NCI-H510A treated with DMSO at 0.1 percent for 48 hours (cell line): ENCODE measurements at places on chromosomes 11 and 22.

DNA sequence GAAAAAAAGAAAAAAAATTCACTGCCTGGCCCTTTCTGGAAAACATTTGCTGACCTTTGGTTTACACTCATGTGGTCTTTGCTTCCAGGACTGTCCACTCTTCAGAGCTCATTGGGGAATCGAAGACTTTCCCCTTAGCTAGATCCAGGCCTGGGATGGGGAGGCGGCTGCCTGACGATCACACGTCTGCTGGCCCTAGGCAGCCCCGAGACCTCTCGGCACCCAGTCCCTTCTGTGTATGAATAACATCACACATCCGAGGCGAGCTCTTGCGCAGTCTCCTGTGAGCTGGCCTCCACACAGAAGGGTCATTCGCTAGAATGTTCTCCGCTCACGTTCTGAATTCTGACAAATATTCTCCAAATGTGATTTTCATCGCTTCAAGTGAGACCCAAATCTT is 25.7 kb upstream of the GAL start:
- DNase-seq, result no peak

GRCh38 chr11:97908354-97908753 is 1112.4 kb upstream of the CNTN5 start:
- DNase-seq, result no peak

DNA sequence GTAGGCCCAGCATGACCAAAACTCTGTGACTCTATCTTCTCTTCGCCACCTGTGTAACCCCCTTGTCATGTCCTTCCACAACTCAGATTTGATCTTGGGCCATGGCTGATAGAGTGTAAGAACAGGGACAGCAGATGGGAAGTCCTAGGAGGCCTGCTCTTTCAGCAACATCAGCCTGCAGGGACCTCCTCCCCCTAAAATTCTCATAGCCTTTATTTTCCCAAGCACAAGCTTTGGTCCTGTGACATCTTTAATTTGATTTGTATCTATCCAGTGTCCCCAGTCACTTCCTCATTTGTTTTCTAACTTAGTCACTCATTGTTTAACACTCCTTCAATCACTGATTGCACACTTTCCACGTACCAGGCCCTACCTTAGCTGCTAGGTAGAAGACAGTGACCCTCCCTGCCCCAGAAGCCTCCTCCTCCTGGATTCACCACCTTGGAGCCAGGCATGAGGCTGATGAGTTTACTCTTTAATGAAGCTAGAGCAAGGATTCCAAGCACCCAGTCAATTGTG is 5.3 kb downstream of the UBQLN3 start:
- no peak for DNase-seq

GRCh38 chr11:68974421-68975194 is 6.2 kb downstream of the MRGPRD start:
- DNase-seq, result no peak

- no peak for DNase-seq
These were observed 1.3 kb upstream of the CLDN25 start for GRCh38 chr11:113778111-113778910.

DNA sequence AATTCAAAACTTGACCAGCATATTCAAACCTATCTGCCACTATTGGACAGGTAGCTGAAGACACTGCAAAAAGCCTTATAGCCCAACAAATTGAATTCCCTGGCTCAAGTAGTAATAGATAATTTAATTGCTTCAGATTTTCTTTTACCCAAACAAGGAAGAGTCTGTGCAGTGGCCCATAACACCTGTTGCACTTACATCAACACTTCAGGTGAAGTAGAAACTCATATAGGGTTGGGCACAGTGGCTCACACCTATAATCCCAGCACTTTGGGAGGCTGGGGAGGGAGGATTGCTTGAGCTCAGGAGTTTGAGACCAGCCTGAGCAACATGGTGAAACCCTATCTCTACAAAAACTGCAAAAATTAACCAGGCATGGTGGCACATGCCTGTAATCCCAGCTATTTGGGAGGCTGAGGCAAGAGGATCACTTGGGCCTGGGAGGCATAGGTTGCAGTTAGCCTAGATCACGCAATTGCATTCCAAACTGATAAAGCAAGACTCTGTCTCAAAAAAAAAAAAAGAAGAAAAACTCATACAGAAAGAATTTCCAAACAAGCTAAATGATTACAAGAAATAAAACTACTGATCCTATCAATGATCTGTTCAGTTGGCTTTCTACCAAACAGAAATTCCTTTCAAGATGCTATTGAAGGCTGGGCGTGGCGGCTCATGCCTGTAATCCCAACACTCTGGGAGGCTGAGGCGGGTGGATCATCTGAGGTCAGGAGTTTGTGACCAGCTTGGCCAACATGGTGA is 9.5 kb downstream of the FOLR3 start:
- no peak for DNase-seq

GRCh38 chr22:38418589-38418988 is 36.4 kb downstream of the KCNJ4 start:
- no peak for DNase-seq

GRCh38 chr22:22133910-22134309 is 110.7 kb upstream of the VPREB1 start:
- DNase-seq, result no peak

DNA sequence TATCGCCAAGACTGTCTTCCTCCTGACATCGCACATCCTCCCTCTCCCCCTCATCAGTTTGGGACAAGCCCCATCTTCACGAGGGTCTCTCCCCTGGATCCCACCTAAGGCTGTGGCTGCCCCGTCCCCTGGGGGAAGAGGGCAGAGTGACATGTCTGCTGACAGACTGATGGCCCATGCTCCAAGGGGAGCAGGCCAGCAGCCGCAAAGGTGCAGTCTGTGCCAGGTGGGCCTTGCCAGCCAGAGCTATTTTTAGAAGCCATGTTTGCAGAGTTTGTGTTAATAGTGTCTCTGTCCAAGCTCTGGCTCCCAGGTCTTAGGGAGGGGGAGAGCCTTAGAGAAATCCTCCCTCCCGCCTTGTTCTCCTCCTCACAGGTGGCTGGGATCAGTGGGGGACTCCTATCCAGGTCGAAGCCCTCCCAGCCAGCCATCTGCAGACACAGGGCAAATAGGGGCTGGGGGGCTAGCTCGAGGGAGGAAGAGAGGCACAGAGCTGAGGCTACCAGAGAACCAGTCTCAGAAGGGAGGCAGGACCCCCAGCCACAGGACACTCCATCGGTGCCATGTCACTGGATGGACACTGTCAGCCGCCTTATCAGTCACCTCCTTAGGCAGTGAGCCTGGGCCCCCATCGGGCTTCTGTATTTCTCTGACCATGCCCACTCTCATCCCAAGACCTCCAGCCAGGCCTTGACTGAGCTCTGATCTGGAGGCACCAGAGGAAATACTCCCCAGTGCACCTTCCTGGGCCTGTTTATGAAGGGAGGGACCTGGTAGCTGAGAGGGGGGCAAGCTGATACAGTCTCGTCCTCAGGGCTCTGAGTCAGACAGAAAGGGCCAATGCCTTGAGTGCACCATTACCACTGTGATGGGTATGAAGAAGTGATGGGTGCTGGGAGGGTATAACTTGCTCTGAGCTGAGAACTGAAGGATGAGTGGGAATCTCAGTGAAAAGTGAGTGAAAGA is 49.3 kb downstream of the CHRDL2 start:
- peak; percentile 47 for DNase-seq

- no peak for DNase-seq
These were observed 7.3 kb downstream of the SLC15A3 start for GRCh38 chr11:60944490-60945294.

DNA sequence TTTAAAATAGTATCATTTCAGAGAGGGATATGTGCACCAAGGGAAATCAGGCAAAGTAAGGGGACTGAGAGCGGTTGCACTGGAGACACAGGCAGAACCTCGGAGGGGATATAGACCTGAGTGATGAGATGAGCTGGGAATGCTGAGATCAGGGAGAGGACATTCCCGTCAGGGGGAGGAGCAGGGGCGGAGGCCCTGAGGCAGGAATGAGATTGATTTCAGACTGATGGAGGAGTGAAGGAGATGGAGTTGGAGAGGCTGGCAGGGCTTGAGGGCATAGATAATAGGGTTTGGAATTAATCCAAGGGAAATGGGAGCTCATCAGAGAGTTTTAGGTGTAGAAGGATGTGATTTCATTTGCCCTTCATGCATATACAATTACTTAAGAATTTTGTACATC is 13.2 kb downstream of the CD6 start:
- no peak for DNase-seq

DNA sequence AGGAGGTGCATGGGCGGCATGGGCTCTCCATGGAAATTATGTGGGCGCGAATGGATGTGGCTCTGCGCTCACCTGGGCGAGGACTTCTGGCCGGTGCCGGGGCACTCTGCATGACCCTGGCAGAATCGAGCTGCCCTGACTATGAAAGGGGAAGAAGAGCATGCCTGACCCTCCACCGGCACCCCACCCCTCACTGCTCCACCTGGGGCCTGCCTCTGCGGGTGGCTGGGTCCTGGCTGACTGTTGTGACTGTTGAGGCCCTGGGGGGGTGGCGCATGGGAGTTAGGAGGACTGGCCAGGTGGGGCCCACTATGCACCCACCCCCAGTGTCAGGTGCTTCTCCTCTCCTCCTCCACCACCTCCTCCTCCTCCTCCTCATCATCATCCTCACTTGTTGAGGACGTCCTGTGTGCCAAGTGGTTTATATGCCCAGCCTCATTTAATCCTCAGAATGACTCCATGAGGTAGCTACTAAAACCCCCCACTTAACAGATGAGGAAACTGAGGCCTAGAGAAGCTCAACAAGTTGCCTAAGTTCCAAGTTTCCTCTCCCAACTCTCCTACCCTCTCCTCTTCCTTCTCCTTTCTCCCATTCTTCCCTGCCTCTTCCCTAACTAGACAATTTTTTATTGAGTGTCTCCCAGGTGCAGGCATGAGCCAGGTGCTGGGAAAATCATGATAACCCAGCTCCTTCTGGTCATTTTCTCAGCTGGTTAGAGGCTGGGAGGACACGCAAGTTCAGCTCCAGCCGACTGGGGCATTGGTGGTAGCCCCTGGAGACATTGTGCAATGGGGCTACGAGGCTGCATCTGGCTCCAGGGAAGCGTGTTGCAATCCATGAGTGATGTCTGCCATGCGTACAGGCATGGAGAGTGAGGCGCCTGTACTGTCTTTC is 2.3 kb downstream of the MYEOV start:
- no peak for DNase-seq

GRCh38 chr11:9875862-9876261 is 212.0 kb downstream of the SWAP70 start:
- no peak for DNase-seq

- no peak for DNase-seq
These were observed 15.4 kb downstream of the ARHGEF17 start for GRCh38 chr11:73323464-73323863.

DNA sequence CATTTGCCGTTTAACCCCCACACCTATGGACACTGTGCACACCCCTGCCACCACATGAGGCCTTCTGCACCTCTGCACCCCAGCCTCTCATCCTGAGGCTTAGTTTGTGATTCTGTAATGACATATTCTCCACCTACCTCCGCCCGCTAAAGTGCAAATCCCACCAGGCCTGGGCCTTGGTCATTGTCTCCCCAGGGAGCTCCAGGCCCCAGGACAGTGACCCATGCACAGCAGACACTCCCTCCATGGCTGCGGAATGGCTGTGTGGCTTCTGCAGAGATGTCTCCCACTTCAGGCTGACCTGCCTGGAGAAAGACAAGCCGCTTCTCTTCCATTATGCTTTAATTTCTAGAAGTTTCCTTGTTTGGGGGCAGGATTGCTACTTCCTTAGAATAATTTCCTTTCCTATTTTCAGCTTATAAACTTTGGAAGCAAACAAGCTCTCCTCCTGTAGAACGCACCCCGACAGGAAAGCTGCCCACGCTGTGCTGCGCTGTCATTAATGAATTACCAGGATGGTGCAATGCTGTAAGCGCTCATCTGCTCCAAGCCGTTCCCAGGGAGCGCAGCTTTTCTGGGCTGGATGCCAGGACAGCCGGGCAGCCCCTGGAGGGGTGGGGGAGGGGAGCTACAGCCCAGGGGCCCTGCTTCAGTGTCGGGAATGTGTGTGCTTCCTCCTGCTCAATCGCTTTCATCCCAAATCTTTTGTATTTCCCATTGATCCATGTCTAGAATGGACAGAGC is 618.0 kb downstream of the BRD1 start:
- peak; percentile 73 for DNase-seq

DNA sequence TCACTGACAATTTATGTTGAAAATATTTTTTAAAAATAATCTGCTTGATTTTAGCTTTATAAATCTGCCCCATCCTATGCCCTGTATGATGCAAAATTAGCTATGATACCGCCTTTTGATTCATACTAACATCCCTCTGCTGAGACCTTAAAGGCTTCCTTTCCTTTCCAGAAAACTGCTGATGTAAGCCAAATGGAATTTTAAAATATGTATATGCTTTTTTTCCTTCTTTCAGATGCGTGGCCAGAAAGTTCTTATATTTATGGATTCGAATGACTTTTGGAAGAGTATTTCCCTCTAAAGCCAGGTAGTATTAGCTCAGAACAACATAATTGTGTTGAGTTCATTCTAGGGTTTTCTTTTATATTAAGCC is 34.5 kb downstream of the SFI1 start:
- DNase-seq, result no peak

GRCh38 chr22:50527921-50528681 is 1.7 kb downstream of the TYMP start:
- DNase-seq, result no peak

- no peak for DNase-seq
These were observed 324.6 kb downstream of the CADM1 start for GRCh38 chr11:115179636-115180035.

DNA sequence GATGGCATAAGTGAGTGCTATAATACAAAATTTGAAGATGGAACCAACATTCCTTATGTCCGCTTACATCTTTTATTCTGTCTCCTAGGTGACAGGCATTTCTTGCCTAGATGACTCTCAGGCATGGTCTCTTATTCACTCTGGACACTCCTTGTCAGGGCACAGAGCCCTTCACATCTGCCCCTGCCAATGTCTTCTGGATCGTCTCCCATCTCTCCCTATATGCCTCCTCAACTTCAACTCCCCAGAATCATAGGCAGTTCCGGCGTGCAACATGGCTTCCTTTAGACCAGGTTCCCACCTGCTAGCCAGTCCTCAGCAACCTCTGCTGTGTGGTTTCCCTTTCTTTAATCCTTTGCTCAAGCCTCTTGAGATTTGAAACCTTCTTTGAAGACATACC is 300.9 kb downstream of the TENM4 start:
- DNase-seq, result no peak

- DNase-seq, result no peak
These were observed 282.8 kb downstream of the MN1 start for GRCh38 chr22:27518531-27519340.

GRCh38 chr11:129947474-129947873 is 52.1 kb upstream of the NFRKB start:
- DNase-seq, result no peak

GRCh38 chr11:75195167-75195962 is 44.5 kb downstream of the SLCO2B1 start:
- DNase-seq, result no peak

GRCh38 chr22:38638216-38638615 is 18.0 kb downstream of the FAM227A start:
- DNase-seq, result no peak

DNA sequence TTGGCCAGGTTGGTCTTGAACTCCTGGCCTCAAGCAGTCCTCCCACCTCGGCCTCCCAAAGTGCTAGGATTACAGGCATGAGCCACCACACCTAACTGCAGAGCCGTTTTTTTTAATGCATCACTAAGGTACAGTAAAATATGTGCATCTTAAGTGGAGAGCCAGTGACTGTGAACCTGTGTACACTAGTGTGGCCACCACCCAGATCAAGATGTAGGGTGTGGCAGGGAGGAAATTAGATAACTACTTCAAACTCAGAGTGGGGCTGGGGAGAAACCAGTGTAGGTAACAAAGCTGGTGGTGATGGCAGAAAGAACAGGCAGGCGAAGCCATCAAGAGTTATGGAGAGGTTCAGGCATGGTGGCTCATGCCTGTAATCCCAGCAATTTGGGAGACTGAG is 14.4 kb downstream of the SNAP29 start:
- DNase-seq, result no peak
